Pancreas (tissue), 10 donors: ENCODE measurements at places on chromosomes 4 and X. TPM values are rescaled to one million over a fixed set of nuclear protein-coding genes. Genes with fewer than 3 reads are reported as not detected.

- H3K4me3 ChIP-seq, result no peak overlapping the region
- no peaks in the 10 kb centered on the region for H3K36me3 ChIP-seq
- no peak overlapping the region for H3K27ac ChIP-seq
- no peaks in the 10 kb centered on the region for H3K27me3 ChIP-seq
Measured at GRCh38 chrX:70196961-70197720, 19.9 kb downstream of the DGAT2L6 start.

DNA sequence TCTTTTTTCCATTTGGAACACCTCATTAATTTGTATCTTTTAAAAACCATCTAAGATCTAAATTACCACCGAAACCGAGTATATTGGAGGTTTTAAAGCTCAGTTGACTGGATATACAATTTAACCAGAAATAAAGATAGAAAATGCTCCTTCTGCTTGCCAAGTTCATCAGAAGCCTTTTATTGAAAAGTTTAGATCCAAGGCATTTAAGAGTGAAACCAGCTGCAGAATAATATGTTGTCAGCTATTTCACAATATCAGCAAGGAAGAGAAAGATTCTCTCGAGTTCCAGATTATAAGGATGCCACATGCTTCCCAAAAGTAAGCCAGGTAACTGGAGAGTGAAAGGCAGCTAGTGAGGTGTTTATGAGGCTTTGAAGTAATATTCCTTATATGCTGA is 217.4 kb downstream of the DCTD start:
- no peak overlapping the region for H3K27ac ChIP-seq
- no peak for DNase-seq
- H3K27me3 ChIP-seq, result no peaks in the 10 kb centered on the region
- H3K36me3 ChIP-seq, result no peaks in the 10 kb centered on the region
- no peaks in the 10 kb centered on the region for H3K4me1 ChIP-seq
- no peak overlapping the region for H3K4me3 ChIP-seq

DNA sequence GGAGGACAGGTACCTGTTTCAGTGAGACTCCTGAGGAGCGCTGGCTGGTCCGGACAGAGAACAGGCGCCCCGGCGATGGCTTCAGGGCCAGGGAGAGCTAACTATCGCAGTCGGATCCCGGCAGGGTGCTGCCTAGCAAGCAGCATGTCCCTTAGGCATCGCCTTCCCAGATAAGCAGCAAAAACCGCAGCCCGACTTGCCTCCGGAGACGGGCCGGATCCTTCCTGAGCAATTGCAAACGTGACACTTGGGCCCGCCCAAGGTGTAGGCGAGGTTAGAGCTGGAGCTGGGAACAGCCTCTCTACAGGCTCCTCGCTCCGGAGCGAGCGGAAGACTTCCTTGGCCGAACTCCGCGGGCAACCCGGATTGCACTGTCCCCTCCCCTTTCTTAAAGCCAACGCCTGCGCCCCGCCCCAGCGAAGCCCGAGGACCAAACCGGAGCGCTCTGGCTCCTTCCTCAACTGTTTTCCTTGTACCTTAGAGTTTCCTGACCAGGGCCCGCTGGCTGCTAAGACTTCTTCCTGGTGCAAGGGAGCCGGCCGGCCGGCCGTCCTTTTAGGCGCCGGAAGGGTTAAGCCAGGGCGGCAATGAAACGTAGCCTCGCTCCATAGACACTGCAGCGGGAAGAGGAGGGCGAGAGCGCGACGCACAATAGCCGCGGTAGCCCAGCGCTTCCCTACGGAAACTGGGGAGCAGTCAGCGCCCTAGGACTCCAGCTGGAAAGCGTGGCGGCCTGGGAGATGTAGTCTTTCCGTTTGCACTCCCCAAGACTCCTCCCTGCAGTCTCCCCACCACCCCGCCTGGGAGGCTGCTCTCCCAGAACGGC is at the start of gene OPHN1:
TSS of gene OPHN1 (minus strand) at position 341 of the 826 bp plus-strand sequence. CDS start 475 bp downstream, outside the sequence.
- H3K4me3 ChIP-seq, result peak within 1 kb of the TSS; percentile 52
- no peaks in the 10 kb centered on the region for H3K27me3 ChIP-seq
- H3K27ac ChIP-seq, result peak within 1 kb of the TSS; percentile 60
- peak; percentile 72 for DNase-seq
- no peaks in the 10 kb centered on the region for H3K4me1 ChIP-seq

- H3K36me3 ChIP-seq, result no peaks in the 10 kb centered on the region
- no peaks in the 10 kb centered on the region for H3K27me3 ChIP-seq
- no peak overlapping the region for H3K4me3 ChIP-seq
Measured at GRCh38 chrX:96424007-96424406, 260.6 kb upstream of the DIAPH2 start.

DNA sequence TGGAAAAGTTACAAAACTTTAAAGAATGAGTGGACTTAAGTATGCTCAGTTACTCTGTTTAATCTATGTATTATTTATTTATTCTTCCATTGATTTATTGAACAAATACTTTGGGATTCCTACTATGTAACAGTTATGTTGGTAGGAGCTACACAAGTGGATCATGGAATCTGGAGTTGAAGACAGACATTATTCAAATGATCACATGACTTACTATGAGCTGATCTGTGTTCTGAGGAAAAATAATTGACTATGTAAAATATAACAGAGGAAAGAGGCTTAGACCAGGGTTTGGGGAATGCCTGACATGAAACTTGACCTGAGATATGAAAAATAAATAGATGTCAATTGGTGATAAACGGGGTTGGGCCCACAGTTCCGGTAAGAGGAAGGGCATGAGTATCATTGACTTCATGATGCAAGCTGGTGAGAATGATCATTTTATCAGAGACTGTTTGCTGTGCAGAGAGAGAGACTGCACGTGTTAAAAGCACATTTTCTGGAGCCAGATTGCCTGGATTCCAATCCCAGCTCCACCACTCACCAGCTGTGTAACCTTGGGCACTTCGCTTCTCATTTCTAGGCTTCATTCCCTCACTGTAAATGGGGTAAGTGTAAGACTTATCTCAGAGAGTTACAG is 179.0 kb downstream of the SPCS3 start:
- H3K36me3 ChIP-seq, result no peaks in the 10 kb centered on the region
- H3K4me3 ChIP-seq, result no peak overlapping the region
- DNase-seq, result no peak
- H3K27me3 ChIP-seq, result no peaks in the 10 kb centered on the region
- H3K4me1 ChIP-seq, result no peaks in the 10 kb centered on the region

- no peak overlapping the region for H3K27ac ChIP-seq
- H3K4me3 ChIP-seq, result no peak overlapping the region
- H3K27me3 ChIP-seq, result no peaks in the 10 kb centered on the region
- H3K4me1 ChIP-seq, result no peaks in the 10 kb centered on the region
- no peaks in the 10 kb centered on the region for H3K36me3 ChIP-seq
Measured at GRCh38 chr4:1400831-1401408, 5.3 kb downstream of the NKX1-1 start.

DNA sequence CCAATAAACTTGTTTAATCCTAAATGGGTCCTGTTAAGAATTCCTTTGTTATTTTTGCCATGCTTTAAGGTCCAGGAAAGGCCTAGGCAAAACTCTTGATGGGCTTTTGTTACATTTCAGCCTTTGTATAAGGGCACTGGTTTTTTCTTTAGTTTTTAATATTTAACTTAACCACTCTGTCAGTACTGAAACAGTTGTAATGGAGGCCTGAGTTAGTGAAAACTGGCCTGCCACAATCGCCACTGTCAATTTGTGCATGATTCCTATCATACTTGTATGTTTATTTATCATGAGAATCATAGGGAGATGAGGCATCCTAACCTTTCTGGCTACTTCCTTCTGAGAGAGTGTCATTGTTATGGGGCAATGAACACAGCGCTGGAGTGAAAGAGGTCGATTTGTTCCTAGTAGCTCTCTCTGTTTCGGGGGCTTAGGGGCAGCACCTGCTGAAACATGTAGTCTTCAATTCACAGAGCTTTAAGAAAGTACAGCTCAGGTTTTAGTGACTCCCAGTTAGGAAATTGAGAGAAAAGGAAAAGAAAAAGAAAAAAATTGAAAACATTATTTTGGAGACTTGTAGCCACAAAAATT is 393.8 kb upstream of the FSTL5 start:
- DNase-seq, result no peak
- H3K27ac ChIP-seq, result no peak overlapping the region
- H3K27me3 ChIP-seq, result no peaks in the 10 kb centered on the region
- no peaks in the 10 kb centered on the region for H3K4me1 ChIP-seq
- H3K36me3 ChIP-seq, result no peaks in the 10 kb centered on the region

DNA sequence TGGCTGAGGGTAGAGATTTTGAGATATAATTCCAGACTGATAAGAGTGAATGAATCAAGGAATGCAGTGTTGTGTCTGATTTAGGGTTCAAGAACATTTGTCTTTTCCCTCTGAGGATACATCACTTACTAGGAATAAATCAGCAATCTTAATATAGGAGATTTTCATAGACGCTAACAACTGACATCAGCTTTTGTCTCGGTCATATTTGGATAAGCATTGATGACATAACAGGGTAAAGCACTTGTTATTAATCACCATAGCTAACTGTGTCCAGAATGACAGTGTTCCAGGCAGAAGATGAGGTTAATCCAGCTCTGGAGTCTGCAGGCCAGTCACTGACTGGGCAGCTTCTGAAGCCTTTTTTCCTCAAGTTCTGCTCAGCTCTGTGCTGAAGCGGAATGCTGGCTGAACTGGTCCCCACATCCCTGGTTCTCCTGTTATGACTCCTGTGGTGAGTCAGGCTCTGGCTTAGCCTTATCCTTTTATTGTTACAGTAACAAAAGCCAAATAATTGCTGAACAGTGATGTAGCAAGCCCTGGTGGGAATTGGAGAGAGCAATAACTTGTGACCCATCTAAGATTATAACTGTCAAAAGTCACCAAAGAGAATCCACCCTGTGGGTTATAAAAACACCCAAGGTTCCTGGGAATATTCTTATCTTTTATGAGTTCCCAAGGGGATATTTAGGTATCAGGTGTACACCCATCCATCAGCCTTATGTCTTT is 41.8 kb downstream of the FNIP2 start:
- H3K36me3 ChIP-seq, result no peaks in the 10 kb centered on the region
- H3K27ac ChIP-seq, result no peak overlapping the region
- no peaks in the 10 kb centered on the region for H3K27me3 ChIP-seq
- DNase-seq, result peak; percentile 40
- H3K4me3 ChIP-seq, result no peak overlapping the region
- H3K4me1 ChIP-seq, result peaks cover 65% of the 10 kb centered on the region

Gene MAGEA4
- not detected for polyA plus RNA-seq
